ENCODE measurements at places on chromosomes 3 and 15.

GRCh38 chr3:196193133-196193735, 18.0 kb downstream of the ZDHHC19 start:
- no peak for ATAC-seq

- no peak for ATAC-seq
These were observed 665.6 kb upstream of the CCDC54 start for GRCh38 chr3:106711650-106712049.

GRCh38 chr15:100196326-100197058, 145.3 kb downstream of the ADAMTS17 start:
- ATAC-seq = no peak

- no peak for ATAC-seq
These were observed 309.2 kb downstream of the PDCD6IP start for GRCh38 chr3:34107669-34108068.

DNA sequence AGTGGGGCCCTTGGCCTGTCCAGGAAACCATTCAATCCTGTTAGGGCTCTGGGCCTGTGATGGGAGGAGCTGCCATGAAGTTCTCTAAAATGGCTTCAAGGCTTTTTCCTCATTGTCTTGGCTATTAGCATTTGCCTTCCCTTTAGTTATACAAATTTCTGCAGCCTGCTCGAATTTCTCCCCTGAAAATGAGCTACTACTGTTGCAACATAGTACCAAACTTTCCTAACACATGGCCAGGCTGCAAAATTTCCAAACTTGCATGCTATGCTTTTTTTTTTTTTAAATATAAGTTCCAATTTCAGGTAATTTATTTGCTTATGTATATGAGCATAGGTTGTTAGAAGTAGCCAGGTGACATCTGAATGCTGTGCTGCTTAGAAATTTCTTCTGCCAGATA, 560.8 kb upstream of the TBL1XR1 start:
- ATAC-seq = no peak

GRCh38 chr15:55202206-55202605, 5.5 kb upstream of the RSL24D1 start:
- no peak for ATAC-seq

GRCh38 chr15:77201665-77202064, 130.8 kb upstream of the TSPAN3 start:
- ATAC-seq = no peak

- no peak for ATAC-seq
These were observed 774 bp downstream of the GPR87 start for GRCh38 chr3:151315846-151316245.

DNA sequence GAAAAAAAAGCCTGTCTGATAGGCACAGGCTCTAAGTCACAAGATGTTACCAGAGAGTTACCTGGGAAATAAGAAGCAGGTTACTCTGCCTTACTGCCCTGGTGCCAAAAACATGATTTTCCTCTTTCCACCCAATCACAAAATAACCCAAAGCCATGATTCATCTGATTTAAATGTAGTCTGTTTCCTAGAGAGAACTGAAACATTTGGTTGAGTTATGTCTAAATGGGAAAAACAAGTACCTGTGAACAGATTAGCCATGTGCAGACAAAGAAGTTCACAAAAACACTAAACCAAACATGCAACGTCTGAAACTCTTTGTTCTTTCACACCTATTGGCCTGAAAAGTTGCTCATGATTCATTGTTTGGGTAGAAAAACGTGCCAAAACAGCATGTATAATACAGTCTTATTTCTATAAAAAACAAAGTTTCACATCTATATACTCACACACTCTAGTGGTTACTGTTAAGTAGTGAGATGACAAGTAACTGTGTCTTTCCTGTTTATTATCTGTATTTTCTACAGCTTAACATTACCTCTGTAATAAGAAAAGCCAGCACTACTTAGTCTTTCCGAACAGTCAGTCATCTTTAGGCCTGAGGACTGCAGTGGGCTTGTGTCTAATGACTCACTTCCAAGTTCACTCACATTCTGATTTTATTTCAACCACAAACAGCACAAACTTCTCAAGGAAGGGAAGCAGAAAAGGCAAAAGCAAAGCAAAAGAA, 30.2 kb downstream of the FAM174B start:
- ATAC-seq = peak; percentile 91

DNA sequence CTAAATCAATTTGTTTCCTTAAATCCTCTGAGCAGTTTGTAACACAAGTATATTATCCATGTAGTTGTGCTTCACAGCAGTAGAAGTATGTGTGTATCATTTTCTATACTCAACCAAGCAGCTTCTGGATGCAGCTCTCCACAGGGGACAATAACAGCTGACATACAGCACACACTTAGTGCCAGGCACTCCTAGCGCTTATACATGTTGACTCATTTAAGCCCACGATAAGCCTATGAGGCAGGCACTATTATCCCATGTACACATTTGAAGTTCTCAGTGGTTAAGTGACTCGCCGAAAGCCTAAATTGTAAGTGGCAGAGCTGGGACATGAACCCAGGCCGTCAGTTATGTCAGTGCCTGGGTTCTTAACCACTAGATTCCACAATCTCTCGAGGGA, 20.3 kb upstream of the LPP start:
- peak; percentile 72 for ATAC-seq

- no peak for ATAC-seq
These were observed 112.1 kb upstream of the ICE2 start for GRCh38 chr15:60590935-60591495.

GRCh38 chr15:76346669-76347481, 10.3 kb downstream of the ISL2 start:
- peak; percentile 10 for ATAC-seq

DNA sequence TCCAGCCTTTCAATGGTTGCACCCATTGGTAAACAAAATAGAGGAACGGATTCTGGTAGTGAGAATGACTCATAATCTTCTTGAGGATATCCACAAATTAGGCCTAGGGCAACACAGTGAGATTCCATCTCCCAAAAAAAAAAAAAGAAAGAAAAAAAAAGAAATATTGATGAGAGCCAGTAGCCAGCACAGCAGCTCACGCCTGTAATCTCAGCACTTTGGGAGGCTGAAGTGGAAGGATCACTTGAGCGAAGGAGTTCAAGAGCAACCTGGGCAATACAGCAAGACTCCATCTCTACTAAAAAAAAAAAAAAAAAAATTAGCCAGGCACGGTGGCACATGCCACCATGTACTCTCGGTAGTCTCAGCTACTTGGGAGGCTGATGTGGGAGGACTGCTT, 51.9 kb downstream of the DENND4A start:
- ATAC-seq = no peak

- ATAC-seq = no peak
These were observed 547 bp upstream of the PCCB start for GRCh38 chr3:136249593-136249992.

GRCh38 chr3:153714588-153715290, 406.5 kb upstream of the ARHGEF26 start:
- no peak for ATAC-seq

DNA sequence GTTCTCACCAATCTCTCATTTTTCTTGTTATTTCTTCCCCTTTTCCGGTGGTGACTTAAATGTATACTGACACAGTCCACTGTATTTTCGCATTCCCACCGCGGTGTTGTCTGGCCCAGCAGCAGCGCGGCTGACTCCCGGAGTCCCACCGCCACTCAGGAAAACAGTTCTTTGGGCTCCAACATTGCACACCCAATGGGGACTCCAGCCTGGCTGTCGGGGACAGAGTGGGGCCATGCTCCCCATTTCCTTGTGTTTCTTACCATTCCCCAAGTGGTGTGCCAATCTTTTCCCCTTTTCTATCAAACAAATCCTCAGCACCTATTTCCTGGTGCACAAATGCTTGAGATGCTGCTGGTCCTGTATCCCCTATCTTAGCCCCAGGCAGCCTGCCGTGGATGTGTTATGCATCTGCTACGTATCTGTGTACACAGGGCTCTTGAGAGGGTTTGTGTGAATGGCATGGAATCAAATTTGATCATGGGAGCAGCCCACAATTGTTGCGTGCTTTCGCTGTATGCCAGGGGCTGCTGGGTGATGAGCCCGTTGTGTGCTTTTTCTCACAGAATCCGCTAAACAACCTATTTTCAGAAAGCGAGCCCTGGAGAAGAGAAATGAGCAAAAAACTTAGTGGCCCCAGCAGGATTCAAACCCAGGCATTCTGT, 219.1 kb upstream of the RGMA start:
- ATAC-seq = no peak

DNA sequence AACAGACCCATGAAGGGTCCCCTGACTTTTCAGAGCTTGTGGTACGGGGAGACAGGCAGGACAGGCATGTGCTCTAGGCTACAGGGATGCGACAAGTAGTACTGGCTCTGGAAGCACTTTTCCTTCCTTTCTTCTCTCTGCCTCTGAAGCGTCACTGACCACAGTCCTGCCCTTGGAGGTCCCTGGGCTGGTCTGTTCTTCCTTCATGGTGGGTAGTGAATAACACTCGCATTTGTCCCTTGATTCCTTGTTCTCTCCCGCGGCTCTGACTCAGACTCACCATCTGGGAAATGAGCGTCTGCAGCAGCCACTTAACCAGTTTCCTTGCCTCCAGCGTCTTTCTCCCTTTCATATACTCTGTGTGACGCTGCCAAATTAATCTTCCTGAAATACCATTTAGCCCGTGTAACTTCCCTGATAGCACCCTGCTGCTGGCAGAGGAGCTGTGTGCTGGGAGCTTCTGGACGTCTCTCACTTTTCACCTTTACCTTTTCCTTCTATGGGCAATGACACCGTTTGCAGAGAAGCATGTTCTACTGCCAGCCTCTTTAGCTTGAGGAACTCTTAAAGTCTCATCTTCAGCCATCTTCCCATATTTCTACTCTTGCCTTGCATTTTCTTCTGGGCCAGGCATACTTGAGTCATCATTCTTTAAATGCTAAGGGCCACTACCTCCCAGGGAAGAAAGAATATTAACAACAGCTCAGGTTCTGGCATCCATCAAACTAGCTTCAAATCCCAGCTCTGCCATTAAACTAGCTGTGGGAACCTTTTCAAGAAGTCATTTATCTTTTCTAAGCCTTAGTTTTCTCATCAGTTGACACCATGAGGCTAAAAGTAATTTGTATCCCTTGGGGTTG, 33.6 kb downstream of the TMEM45A start:
- no peak for ATAC-seq

DNA sequence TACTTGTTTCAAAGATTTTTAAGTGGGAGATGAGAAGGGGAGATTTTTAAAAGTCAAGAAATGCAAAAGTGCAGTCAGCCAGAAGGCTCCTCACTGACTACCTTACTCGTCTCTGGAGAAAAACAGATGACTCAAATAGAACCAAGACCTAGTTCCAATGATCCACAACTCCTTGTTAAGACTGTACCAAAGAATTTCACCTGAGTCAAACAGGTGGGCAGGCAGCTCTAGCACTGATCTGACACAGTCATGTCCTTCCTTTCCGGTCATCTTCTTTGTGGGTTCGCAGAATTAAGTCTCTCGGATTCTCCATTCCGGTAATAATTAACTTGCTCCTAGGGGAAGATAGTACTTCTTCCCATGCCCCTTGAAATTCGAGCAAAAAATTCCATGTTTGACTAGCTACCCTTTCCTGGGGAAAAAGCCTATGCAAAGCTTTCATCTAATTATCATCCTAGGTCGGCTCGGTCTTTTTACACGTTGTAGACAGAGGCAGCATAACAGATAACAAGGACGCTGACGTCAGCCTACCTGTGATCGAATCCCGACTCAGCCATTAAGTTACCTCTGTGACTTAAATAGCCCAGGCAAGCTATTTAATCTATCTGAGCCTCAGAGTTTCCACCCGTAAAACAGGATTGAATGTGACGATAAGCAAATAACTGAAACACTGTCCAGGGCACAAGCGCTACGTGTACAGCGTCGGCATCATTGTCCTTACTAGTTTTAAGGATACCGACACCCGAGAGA, 758 bp downstream of the SELENOK start:
- ATAC-seq = peak; percentile 18

GRCh38 chr3:186467969-186468368, 76.2 kb downstream of the CRYGS start:
- ATAC-seq = no peak

DNA sequence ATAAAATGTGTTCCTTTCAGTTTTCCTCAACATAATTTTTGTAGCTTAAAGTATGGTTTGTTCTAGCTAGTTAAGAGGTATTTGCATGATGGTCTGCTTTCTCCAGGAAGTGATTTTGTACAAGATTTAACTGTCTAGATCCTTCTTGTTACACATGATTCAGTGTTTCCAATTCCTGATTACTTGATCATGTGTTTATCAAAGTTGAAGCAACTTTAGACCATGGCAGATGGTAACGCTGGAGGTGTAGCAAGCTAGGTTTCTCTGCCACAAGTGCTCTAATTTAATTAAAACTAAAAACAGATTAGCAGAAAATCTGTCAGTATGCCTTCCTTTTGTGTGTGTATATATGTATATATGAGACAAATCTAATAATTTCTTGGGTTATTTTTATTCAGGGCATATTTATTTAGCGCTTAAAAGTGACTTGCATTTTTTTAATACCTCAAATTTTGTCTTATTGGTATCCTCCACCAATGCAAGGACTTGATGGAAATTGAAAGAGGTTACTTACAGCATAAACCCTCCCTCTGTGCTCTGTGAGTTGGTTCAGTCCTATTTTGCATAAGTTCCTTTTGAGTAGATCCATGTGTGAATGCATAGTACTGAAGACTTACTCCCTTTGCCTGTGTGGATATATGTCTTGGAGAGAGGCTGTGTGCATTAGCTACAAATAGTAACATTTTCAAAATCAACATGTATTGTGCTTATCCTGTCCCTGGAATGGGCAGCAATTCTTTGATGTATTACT, 157.3 kb upstream of the CGNL1 start:
- no peak for ATAC-seq

DNA sequence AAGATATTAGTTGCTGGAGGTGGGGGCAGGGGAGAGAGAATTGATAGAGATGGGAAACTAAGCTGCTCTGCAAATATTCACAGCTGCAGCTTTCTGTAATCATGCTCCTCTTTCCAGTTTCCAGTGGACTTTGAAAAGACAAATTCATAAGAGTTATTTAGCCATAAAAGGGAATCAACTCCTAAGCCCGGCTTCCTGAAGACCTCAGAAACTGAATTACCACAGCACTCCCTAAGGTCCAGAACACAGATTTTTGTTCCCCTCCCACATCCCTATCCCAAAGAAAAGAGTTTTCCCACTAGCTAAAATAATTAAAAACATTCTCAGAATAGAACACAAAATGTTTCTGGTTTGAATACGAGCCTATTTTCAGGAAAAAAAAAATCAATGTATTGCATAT, 871.8 kb upstream of the NR2F2 start:
- ATAC-seq = no peak

GRCh38 chr3:88434001-88434400, 284.2 kb downstream of the C3orf38 start:
- ATAC-seq = no peak

DNA sequence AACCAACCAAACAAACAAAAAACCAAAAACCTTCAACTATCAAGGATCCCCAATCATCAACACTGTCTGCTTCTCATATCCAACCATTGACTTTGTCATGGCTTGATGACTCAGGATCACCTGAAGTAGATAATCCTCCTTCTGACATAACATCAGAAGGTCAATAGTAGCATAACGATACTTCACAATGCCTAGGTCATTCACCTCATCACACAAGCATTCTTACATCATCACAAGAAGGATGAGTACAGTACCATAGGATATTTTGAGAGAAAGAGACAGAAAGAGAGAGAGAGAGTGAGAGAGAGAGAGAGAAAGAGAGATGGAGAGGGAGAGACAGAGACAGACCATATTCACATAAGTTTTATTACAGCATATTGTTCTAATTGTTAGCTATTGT, 42.1 kb downstream of the SPATA16 start:
- no peak for ATAC-seq

- no peak for ATAC-seq
These were observed 314.2 kb downstream of the ROBO1 start for GRCh38 chr3:79453600-79453999.

- no peak for ATAC-seq
These were observed 80.8 kb downstream of the FBN1 start for GRCh38 chr15:48564690-48565089.

Data from activated CD4-positive, CD25-positive, alpha-beta regulatory T cell treated with anti-CD3 and anti-CD28 coated beads, Interleukin-2, amount 50 U/mL, for 24 hours (primary cell).